ENCODE measurements at places on chromosomes 1 and 21.

DNA sequence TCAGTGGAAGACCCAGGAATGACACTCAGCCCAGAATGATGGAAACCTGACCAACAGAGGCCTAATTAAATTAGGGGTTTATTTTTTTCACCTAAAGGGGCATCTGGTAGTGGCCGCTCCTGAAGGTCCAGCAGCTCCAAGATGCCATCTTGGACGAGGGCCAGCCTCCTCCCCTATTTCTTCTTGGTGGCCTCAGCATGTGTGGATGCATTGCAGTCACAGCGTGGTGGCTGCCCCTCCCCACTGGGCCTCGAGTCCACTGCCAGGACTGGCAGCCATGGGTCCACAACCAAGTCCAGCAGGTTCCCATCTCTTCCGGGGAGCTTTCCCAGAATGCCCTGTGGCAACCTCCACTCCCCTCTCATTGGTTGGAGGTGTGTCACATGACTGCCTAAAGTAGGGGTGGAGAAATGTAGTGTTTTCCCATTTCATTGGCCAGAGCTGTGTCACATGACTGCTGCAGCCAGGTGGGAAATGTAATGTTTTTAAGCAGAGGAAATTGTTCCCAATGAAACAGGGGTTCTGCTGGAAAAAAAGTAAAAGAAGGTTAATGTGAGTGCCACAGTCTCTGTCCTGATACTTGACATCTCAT lies 628.2 kb downstream of the PTPRU start:
- no peak for DNase-seq

DNA sequence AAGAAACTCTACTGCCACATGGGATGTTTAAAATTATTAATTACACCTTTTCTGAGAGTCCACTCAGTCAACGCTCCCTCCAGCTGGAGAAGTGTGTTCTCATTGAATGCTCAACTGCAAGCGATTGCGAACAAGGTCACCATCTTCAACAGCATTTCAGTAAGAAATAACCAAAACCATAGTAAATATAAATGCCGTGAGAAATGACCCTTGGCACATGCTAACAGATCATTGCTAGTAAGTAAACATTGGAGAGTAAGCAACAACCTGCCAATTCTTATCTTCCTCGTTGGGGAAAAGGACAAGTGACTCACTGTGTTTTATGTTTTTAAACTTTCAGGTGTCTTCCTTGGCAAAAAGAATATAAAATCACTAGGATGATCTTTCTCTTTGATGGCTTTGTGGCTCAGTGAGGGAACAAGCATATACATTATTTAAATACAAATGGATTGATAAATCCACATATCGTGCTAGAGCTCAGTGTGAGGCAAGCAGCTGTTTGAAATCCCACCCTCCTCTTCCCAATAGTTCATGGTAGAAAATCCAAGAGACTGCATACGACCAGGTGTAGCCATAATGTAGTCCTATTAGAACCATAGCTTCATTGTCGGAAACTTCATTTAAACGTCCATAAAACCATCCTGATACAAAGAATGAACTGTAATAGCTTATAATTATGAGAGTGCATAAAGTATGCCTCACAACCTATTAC lies 214.6 kb downstream of the GRIK1 start:
- no peak for DNase-seq

DNA sequence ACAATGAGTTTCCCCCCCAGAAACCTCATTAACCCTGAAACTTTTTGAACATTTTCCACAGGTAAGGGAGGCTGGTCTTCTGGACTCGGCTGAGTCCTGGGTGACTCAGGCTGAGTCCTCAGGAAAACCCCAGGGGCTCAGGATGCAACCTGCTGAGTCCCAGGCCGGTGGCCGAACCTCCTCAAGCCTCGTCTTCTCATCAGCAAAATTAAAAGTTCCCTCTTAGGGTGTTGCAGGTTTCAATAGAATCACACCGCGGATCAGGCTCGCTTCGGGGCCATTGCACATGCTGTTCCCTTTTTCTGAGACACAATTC lies 35.0 kb upstream of the GRHL3 start:
- no peak for DNase-seq

DNA sequence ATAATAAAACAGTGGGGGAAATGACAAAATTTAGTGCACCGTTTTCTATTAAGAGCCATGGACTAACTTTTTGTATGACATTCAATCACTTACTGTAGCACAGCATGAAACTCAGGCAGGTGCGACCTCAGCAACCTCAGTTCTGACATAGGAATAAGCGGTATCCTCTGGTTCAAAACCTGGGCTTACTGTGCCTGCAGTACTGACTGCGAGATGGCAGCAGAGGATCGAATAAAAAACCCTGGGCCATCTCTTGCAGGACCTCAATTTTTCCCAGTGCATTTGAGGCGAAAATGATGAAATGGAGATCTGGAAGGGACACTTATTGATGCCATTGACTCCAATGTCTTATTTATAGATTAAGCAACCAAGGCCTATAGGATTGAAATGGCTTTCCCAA lies 214.7 kb downstream of the ADGRL2 start:
- no peak for DNase-seq

- DNase-seq = no peak
These were observed at the start of gene CD1E for GRCh38 chr1:158353303-158354075. Gene CD1E, plus strand, starts transcription at chr1:158353894. Its CDS starts 95 bp downstream, at chr1:158353989.

- no peak for DNase-seq
These were observed 19.8 kb downstream of the OLFML2B start for GRCh38 chr1:162003830-162004215.

All from NCI-H345 (cell line).